ENCODE measurements at places on chromosomes 3 and 15. TPM values are rescaled to one million over a fixed set of nuclear protein-coding genes. Genes with fewer than 3 reads are reported as not detected.

Gene RPSA
- 794 TPM for total RNA-seq

Gene CPNE9
- total RNA-seq = not detected

Gene MON1A
- total RNA-seq = 8.8 TPM

Gene SCAANT1
- not detected for total RNA-seq

Gene AP2M1
- 739 TPM for total RNA-seq

Gene RABL3
- total RNA-seq = 11.7 TPM

Gene NEK10
- total RNA-seq = 35.3 TPM

Gene ACKR2
- 0.15 TPM for total RNA-seq

Gene TFG
- total RNA-seq = 69.8 TPM

Gene HHLA2
- not detected for total RNA-seq

Gene GOLGA6L7
- not detected for total RNA-seq

Gene CPEB1
- 1.7 TPM for total RNA-seq

Gene SEMA6D
- total RNA-seq = 14.9 TPM

Gene TRIM42
- total RNA-seq = not detected

Gene RASGRF1
- total RNA-seq = not detected

Gene CCDC80
- 606 TPM for total RNA-seq

Gene CYP1A2
- total RNA-seq = not detected

Gene CILP
- total RNA-seq = under 0.01 TPM

Gene BMF
- total RNA-seq = 4.1 TPM

Gene PLEKHO2
- total RNA-seq = 12.6 TPM

Gene IP6K2
- 48.3 TPM for total RNA-seq

Gene FAM174B
- total RNA-seq = 4.0 TPM

Measured in smooth muscle cell of the coronary artery (primary cell).